ENCODE measurements at places on chromosomes 13 and 19. TPM values are rescaled to one million over a fixed set of nuclear protein-coding genes. Genes with fewer than 3 reads are reported as not detected.

GRCh38 chr13:45953082-45953481 lies 99.5 kb downstream of the ZC3H13 start:
- DNase-seq = no peak

DNA sequence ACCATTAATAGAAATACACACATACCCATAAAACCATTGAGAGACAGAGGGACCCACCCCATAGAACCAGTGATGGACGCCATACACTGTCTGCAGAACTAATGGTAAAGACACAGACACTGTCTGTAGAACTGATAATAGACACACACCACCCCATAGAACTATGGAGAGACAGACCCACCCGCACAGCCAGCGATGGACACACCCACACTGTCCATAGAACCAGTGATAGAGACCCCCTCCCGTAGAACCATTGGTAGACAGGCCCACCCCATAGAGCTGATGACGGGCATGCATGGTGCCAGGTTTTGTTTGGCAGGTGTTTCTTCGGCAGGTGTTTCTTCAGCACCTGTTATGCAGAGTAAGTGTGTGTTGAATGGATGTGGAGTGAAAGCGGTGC lies 88.3 kb upstream of the TEX29 start:
- DNase-seq = no peak

- no peak for DNase-seq
These were observed 22.1 kb downstream of the CLEC11A start for GRCh38 chr19:50745221-50745620.

KDELR1 gene
- total RNA-seq = 198 TPM

- DNase-seq = no peak
These were observed 6.0 kb downstream of the SHFL start for GRCh38 chr19:10091895-10092641.

DNA sequence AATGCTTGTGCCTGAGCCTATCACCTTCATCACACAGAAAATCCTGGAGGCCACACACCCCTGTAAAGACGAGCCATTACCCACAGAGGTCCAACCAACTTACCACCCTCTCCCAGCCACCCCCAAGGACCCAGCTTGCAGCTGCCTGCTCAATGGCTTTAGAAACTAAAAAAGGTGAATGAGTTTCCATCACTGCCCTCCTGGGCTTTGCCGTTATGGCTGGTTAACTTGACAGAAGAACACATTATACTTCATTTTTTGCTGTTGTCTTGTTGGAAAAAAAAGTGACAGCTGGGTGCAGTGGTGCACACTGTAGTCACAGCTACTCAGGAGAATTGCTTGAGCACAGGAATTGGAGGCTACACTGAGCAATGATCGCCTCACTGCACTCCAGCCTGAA lies 17.4 kb upstream of the FEM1A start:
- DNase-seq = no peak

- peak; percentile 78 for DNase-seq
These were observed 4.0 kb downstream of the TPGS1 start for GRCh38 chr19:511101-511851.

GRCh38 chr19:664913-665443 lies 2.0 kb upstream of the RNF126 start:
- peak; percentile 95 for DNase-seq

GRCh38 chr13:108409730-108410129 lies 140.2 kb downstream of the TNFSF13B start:
- no peak for DNase-seq

DNA sequence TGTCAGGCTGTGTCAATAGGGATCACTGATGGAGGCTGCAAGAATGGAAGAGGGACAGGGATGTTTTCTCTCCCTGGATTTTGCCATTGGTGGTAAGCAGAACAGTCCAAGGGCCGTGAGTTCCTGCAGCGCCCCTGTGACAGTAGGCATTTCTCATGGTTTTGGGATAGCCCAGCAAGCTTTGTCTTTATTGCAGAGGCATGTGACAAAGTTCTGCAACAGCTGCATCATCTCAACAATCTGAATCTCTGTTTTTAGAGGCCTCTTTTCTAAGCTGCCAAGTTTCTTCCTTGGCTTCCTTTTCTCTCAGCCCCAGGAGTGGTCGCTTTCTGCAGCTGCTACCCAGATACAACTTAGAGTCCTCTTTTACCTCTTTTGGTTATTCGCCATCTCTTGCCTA lies 95.7 kb upstream of the TSHZ3 start:
- no peak for DNase-seq

PEAK3 gene
- total RNA-seq = not detected

DNA sequence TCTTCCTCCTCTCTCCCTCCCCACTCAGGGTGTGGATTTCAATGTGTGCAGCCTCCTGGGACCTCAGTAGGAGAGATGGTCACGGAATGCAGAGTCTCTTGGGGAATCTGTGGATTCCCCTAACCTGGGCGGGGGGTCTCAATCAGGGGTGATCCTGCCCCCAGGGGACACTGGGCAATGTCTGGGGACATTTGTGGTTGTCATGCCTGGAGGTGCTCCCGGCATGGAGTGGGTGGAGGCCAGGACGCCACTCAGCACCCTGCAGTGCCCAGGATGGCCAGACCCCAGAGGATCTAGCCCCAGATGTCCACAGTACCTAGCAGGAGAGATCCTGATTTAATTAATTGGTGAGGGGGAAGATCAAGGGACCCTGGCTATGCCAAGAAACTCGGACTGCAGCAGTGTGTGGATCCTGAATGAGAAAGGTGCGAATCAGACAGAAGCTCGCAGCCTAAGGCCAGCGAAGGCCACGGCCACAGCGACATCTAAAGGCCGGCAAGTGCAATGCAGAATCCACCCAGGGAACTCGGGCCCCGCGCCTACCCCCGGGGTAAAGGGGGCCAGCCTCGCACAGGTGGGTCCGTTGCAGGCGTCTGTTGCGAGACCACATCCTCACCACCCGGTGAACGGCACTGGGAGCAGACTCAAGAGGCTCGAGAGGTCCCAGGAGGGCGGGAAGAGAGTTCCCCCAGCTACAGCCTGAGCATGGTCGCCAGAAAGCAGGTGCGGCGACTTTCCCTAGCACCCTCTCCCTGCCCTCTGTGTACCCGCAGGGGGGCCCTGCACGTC lies 88.8 kb downstream of the GNG7 start:
- peak; percentile 71 for DNase-seq

LILRB2 gene
- not detected for total RNA-seq

- DNase-seq = peak; percentile 61
These were observed 4.1 kb downstream of the ATP8A2 start for GRCh38 chr13:25375727-25376358.

- no peak for DNase-seq
These were observed 16.6 kb upstream of the ATP12A start for GRCh38 chr13:24663586-24663985.

DNA sequence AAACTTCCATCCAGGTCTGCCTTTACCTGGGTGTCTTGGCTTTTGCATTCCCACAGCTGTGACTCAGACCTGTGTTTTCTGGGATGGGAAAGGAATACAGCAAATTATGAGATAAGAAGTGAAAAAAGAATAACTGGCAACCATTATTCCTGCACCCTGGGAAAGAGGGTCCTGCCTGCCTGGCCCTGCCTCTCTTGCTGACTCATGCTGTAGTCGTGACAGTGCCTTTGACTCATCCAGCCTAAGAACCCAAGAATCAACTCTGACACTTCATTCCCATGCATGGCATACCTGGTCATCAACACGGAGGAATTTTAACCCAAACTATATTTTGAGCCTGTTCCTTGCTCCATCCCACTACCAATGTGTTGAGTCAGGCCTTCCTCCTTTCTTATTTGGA lies 185.4 kb upstream of the SERP2 start:
- no peak for DNase-seq

SYDE1 gene
- total RNA-seq = 19.3 TPM

- no peak for DNase-seq
These were observed 929.1 kb downstream of the PCDH9 start for GRCh38 chr13:66301006-66301405.

DNA sequence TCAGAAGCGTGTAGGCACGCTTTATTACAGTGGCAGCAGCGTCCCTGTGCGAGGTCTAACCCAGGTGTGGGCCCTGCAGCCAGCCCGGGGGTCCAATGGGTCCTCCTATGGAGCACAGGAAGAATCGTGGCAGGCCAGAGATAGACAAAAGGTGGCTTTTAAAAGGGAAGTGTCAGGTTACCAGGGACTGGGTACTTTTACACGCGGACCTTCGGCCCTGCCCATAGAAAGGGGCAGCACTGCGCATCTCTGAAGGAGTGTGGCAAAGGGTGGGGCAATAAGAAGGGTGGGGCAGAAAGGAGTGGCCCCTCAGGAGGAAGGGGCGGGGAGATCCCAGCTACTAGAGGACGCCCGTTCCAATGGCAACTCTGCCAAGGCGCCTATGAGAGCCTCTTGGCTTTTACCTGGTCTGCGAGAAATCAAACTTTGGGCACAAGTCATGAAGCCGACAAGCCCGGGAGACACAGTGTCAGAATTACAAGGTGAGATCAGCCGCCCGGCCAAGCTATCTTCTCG lies 1419.8 kb downstream of the UQCRFS1 start:
- DNase-seq = peak; percentile 96

DNA sequence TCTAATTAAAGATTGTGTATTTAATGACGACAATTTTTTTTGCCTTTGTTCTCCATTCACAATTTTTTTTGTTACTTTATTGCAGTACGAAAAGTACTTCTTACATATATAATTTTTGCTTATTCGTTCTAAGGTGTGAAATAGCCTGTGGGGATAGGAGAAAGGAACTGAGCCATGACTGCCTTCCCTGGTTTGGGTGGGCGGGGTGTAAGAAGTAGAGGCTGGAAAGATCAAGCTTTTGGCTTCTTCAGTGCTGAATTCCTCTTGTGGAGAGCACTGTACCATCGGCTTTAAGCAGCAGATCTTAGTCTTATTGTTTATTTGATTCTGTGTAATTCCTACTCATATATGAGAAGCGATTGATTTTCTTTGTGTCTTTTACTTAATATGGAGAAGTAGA lies 115.8 kb downstream of the NBEA start:
- DNase-seq = peak; percentile 16

DNA sequence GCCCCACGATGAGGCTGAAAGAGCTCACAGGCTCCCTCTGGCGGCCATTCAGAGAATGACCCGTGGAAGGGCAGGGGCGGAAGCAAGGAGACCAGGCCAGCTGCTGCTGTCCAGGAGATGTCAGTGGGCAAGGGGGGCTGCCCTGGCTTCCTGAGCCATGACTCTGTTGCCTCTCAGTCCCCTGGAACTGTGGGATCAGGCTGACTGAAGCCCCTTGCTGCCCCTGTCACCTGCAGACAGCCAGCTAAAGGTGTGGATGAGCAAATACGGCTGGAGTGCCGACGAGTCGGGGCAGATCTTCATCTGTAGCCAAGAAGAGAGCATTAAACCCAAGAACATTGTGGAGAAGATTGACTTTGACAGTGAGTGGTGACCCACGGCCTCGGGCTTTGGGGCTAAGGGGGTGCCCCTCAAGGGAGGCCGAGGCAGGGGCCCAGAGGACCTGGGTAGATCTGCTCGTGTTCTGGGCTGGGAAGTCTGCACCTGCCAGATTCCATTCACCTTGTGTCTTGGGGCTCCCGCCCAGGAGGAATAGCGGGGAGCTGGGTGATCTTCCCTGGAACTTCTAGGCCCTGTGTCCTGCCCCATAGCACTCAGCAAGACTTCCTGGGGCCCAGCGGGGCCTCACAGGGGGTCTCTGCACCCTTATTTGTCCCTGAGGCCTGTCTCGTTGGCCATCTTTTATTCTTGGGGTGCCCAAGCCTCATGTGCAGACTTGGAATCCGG lies 12.5 kb upstream of the ACTN4 start:
- peak; percentile 81 for DNase-seq

- DNase-seq = no peak
These were observed 27.3 kb downstream of the C13orf46 start for GRCh38 chr13:113946409-113947181.

GRCh38 chr13:94859811-94860210 lies 147.5 kb upstream of the SOX21 start:
- no peak for DNase-seq

- DNase-seq = no peak
These were observed 34.6 kb upstream of the OLFM4 start for GRCh38 chr13:52994051-52994450.

PDX1 gene
- not detected for total RNA-seq

GRCh38 chr19:18491995-18492953 lies 29.6 kb downstream of the ELL start:
- no peak for DNase-seq

GRCh38 chr13:74205313-74205690 lies 71.1 kb upstream of the KLF12 start:
- DNase-seq = no peak

IGFL3 gene
- total RNA-seq = not detected

DNA sequence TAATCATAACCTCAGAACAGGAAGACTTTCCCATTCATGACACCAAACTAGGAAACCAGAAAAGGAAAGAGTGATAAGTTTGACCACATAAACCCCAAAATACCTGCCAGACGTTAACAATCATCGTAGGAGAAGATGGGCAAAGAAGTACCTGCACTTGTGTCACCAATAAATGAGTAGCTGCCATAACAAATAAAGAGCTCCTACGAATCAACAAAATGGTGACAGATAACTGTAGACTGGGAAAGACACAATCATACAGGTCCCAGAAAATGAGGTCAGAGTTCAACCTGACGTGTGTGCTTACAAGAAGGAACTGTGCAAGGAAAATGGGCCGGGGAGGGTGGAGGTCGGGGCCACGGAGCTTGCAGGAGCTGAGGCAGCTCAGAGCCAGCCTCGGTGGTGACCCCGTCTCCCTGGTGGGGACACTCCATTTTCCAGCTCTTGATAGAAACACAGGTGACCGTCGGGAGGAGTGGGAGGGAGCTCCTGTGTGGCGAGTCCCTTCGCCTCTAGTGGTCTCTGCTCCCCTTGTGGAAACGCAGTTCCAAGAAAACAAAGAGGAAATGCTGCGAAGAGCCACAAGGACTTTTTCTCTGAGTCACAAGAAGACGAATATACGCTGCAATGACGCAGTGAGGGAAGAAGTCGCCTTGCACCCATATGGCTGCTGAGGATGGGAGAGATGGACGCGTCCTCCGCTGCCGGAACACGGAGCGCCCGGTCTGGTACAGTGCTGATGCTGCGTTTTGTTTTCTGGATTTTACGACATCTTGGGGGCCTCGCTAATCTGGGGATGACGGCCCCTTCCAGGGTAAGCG lies 9.5 kb downstream of the PIP5K1C start:
- DNase-seq = no peak
